ENCODE measurements at places on chromosomes 6 and 20. TPM values are rescaled to one million over a fixed set of nuclear protein-coding genes. Genes with fewer than 3 reads are reported as not detected.

DNA sequence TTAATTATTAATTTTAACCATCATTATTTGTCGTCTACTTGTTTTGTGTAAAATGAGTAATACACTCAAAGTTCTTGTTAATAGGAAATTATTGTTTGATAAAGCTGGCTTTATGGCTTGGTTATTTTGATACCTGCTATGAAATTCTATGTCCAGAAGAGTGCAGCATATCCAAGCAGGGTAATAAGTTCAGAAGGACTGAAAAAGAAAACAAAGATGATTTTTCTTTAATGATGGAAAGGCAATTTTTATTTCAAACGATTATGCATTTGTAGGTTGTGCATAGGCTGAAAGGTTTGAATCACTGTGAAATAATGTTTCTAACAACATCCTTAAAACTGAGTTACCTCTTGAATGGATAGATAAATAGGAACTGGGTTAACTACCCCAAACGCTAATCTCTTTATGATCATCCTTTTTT is 1.4 kb upstream of the MAN1A1 start:
- H3K27ac ChIP-seq = peak overlapping the region; percentile 93
- no peaks in the 10 kb centered on the region for H3K27me3 ChIP-seq
- peaks cover 4% of the 10 kb centered on the region for H3K4me1 ChIP-seq
- DNase-seq = no peak
- no peaks in the 10 kb centered on the region for H3K36me3 ChIP-seq

- H3K27me3 ChIP-seq = no peaks in the 10 kb centered on the region
- DNase-seq = no peak
- no peaks in the 10 kb centered on the region for H3K4me1 ChIP-seq
- H3K36me3 ChIP-seq = no peaks in the 10 kb centered on the region
These were observed 12.4 kb upstream of the KIF25 start for GRCh38 chr6:167984876-167985604.

DNA sequence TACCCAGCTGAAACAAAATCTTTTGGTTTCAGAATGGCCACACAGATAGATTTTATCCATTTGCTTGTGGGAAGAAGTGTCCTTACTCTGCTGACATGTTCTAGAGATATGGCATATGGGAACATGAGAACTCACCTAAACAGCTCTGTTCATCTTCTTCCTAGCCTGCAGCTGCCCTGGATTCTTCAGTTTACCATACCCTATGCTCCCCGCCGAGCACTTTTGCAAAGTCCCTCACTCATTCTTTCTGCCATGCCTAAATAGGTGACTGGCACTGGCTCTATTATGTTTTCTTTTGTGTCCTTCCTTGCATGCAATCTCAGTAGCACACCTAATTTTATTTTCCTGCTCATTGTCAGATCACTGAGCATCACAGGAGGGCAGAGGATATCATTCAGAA is 293.7 kb upstream of the RSPO3 start:
- no peaks in the 10 kb centered on the region for H3K27me3 ChIP-seq
- no peak for DNase-seq
- H3K36me3 ChIP-seq = no peaks in the 10 kb centered on the region

- peak overlapping the region; percentile 6 for H3K4me3 ChIP-seq
- no peak overlapping the region for H3K27ac ChIP-seq
- no peaks in the 10 kb centered on the region for H3K27me3 ChIP-seq
- H3K4me1 ChIP-seq = no peaks in the 10 kb centered on the region
- no peaks in the 10 kb centered on the region for H3K36me3 ChIP-seq
These were observed 100.9 kb downstream of the PREP start for GRCh38 chr6:105301756-105302616.

Gene DNAH8
- total RNA-seq = not detected

Gene AGER
- total RNA-seq = 8.1 TPM
